Suppressor macrophage (primary cell): ENCODE measurements at places on chromosomes 3 and 15.
A peak's percentile ranks its signal among the peaks of the same experiment; 100 is the strongest.

GRCh38 chr3:54647721-54648120 lies 280.1 kb downstream of the LRTM1 start:
- DNase-seq = no peak

DNA sequence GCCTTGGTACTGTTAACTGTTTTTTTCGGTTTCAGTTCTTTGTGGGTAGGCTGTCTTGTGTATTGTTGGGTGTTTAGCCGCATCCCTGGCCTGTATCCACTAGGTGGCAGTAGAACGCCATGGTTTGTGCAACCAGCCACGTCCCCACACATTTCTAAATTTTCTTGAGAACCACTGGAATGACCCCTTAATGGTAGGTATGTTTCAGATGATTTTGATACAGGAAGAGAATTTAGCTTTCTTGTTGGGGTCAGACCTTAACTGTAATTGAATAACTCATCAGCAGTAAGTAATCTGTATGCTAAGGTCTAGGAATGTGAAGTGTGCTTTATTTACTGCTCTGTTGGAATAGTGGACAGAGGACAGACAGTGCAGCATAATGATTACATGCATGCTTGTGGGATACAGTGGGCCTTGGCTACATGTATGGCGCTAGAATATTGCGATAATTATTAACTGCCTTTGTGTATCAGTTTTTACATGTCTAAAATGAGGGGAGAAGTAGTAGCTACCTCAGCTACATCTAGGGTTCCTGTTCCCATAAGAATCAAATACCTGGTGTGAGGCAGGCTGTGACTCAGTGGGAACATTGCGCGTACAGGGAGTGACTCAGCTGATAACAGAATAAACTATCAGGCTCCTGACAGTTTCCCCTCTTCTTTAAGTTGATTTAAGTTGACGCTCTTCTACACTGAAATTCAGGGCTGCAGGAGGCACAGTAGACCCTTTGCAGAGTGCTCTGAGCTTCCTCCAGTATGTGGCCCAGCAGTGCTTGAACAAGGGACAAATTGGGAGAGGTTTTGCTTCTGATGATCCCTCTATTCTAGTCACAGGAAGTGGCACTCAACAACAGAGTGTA lies 25.0 kb upstream of the GPR171 start:
- peak; percentile 89 for DNase-seq

DNA sequence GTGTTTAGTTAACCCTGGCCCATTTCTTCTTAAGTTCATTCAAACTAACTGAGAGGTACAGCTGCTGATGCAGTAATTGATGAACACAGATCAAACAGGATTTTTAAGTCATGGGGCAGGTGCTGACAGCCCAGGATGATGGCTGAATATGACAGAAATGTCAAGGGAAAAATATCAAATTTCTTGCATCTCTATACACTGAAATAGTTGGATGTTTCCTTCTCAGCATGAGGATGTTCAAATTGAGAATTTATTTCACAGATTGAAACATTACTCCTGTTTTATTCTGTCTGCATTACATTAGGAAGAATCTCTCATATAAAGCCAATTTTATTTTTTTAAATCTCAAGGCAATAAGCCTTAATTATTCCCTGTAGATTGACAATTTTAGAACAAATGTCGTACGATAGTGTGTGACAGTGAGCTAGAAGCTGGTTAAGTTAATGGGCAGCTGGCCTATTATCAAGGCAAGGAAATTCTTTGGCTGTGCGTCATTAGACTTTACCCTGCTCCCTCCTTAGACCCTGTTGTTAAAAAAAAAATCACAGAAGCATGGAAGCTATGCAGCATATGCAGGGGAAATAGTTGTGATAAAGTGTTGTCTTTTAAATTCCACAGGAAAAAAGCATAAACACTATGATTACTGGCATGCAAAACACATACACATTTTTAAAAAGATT lies 183.8 kb upstream of the KCNMB2 start:
- no peak for DNase-seq

DNA sequence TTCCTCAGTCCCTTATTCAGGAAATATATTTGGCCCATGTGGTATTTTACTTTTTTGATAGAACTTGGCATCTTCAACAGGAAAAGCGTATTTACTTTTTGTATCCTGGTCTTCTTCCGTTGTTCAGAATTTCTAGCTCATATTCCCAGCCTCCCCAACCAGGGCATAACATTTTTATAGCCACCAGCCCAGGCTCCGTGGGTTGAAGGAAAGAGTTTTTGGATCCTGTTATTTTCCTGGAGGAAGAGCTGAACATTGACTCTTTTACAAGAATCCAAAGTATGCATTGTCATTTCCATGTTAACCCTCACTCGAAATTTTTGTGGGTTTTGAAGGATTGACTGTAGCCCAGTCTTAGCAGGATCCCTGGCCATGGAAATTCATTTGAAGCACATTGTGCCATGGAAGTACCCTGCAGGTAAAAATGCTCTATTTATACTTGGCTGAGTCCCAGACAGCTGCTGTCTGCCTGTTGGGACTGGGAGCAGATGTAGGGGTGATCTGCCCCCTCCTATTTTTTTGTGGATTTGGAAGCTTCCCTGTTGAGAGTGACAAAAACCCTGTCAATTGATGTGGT lies 98.8 kb downstream of the AKAP13 start:
- no peak for DNase-seq

- DNase-seq = no peak
Observed at GRCh38 chr3:152375546-152375945, 106.8 kb downstream of the MBNL1 start.

DNA sequence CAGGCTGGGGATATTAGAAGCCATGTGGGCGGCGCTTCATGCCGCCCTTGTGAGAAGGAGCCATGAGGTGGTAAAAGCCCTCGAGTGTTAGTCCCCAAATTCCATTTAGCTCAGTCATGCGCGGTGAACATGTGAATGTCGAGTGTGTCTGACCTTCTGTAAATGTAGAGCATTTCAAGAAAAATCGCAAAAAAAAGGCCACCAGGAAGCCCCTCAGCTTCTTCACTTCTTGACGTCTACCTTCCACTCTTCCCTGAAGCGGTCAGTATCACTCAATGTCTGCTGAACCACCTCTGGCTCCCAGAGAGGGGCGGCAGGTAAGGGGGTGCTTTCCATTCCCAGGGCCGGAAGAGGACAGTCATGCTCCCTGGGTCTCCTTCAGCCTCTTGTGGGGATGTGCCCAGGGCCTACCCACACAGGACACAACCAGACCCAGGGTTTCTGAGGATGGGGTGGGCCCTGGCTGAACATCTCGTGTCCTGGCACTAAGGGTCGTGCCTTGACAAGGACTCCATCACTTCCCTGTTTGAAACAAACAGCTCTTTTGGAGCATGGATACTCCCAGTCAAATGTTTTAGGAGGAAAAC lies 274.9 kb downstream of the FAM43A start:
- DNase-seq = no peak

DNA sequence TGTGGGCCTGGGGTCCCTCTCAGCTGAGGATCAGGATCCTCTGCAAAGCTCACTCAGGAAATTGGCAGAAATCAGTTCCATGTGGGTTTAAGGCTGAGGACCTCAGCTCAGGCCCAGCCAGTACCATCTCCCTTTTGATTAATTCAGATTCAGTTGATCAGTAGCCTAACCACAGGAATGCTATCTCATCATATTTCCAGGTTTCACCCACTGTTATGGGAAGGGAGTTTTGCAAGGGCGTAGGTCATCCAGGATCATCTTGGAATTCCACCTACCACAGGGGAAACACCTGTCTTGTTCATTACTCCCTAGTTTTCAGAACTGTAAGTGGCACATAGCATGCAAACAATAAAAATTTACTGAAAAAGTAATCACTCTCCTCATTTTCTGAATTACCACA lies 399.5 kb upstream of the CNTN3 start:
- DNase-seq = no peak

GRCh38 chr3:195057716-195058115 lies 213.2 kb downstream of the XXYLT1 start:
- no peak for DNase-seq
